ENCODE measurements at places on chromosomes 6 and 20.

- no peak for DNase-seq
These were observed 58.4 kb upstream of the IER3 start for GRCh38 chr6:30802731-30803130.

GRCh38 chr20:40770564-40771307, 81.7 kb upstream of the MAFB start:
- DNase-seq: no peak

DNA sequence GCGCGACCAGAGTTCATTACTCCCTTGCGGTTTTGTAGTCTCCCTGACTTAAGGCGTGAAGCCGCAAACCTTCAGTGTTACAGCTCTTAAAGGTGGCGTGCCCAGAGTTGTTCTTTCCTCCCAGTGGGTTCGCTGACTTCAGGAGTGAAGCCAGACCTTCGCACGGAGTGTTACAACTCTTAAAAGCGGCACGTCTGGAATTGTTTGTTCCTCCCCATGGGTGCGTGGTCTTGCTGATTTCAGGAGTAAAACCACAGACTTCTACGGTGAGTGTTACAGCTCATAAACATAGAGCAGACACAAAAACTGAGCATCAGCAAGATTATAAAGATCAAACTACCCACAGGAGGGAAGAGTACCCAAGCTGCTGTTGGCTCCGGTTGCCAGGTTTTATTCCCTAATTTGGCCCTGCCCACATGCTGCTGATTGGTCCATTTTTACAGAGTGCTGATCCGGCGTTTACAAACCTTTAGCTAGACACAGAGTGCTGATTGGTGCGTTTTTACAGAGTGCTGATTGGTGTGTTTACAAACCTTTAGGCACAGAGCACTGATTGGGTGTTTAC, 10.4 kb downstream of the TMEM14C start:
- DNase-seq: no peak

- DNase-seq: no peak
These were observed 181.6 kb downstream of the JARID2 start for GRCh38 chr6:15427331-15428070.

GRCh38 chr6:150622941-150623874, 23.5 kb downstream of the PLEKHG1 start:
- DNase-seq: no peak

- no peak for DNase-seq
These were observed 69.6 kb downstream of the GMDS start for GRCh38 chr6:2175825-2176224.

- no peak for DNase-seq
These were observed 45.1 kb downstream of the FNDC1 start for GRCh38 chr6:159214281-159214680.

- no peak for DNase-seq
These were observed 508.1 kb upstream of the MAP3K7 start for GRCh38 chr6:91094806-91095475.

DNA sequence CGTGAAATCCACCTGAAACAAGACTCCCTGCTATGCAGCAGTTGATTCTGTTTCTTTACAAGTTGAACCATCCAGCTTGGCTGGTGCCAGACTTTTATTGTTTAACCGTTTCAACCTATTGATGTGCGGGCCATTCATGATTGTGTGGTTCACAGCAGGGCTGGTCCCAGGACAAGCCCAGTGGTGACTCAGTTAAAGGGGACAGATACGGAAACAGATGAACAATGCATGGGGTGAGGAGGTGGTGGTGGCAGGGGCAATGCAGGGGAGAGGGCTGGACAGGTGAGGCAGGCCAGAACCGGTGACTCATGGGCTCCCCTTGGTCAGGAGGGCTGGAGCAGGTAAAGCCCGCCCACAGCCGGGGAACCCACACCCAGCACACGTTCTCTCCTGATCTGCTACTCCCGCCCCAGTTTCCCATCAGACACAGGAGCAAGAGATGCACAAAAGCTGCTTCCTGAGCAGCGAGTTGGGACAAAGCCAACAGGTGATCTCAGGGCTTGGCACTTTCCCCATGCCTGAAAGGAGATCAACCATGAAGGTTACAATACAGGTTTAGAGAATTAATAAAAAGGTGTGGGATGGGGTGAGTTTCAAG, 232.2 kb downstream of the LY86 start:
- DNase-seq: no peak

All from left ventricle myocardium inferior (tissue), 1 donor.